ENCODE measurements at places on chromosomes 2 and 18.

- no peak for DNase-seq
Observed at GRCh38 chr2:83561592-83561991, 897.5 kb downstream of the SUCLG1 start.

- DNase-seq, result peak; percentile 73
Observed at GRCh38 chr18:376311-376710, 108.5 kb upstream of the THOC1 start.

- DNase-seq, result peak; percentile 26
Observed at GRCh38 chr2:18514526-18515461, 45.7 kb downstream of the RDH14 start.

DNA sequence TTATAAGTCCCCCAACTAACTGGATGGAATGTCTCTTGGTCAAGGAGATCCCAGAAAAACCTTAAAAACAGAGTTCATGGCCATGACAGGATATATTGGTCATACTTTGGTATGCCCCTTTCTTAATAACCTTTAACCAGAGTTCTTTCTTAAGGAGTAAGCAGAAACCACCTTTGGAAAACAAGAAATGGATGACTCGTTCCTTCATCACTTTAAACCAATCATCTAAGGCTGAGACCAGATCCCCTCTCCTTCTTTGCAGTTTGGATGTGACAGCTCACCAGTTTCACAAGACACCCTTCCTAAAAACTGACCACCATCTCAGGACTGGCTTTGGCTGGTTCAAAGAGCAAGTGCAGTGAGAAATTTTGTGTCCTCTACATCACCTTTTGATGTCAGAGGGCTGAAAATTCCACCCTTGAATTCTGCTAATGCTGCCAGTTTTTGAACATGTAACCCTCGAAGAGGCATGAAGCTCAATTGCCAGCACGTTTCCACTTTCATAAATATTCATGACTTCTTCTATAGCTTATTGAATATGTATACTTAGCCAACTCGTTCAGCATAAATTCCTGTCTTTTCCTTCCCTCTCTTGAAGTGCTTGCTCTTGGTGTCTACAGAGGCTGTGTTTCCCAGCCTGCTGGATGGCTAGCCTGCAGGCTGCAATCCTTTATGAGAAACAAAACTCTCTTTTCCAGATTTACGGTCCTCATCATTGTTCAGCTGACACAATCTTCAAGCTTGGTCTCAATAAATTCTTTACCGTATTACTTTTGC lies 1323.5 kb upstream of the TMEFF2 start:
- DNase-seq, result peak; percentile 87

DNA sequence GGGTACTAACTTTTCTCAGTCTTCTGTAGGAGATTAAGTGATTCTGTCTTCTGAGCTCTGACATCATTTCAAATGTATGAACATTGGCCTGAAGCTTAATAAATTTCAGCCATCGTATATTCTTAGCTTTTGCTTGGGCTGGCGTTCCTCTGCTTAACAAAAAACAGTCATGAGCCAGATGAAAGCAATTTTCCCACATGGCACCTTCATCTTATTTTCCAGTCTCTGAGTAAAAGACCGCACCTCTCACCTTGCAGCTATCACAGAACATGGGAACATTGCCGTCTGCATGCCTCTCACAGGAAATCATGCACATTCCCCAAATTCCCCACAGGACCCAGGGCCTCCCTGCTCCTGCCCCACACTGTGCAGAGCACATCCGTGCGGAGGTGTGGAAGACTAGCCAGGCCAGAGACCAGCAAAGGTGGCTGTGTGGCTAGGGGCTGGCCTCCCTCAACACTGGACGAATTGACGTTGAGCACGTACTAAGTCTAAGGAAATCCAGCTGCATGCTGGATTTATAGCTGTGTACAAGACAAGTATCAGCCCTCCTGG lies 531.8 kb upstream of the ID2 start:
- peak; percentile 44 for DNase-seq

- peak; percentile 38 for DNase-seq
Observed at GRCh38 chr2:96267159-96267971, 1.3 kb downstream of the CIAO1 start.

DNA sequence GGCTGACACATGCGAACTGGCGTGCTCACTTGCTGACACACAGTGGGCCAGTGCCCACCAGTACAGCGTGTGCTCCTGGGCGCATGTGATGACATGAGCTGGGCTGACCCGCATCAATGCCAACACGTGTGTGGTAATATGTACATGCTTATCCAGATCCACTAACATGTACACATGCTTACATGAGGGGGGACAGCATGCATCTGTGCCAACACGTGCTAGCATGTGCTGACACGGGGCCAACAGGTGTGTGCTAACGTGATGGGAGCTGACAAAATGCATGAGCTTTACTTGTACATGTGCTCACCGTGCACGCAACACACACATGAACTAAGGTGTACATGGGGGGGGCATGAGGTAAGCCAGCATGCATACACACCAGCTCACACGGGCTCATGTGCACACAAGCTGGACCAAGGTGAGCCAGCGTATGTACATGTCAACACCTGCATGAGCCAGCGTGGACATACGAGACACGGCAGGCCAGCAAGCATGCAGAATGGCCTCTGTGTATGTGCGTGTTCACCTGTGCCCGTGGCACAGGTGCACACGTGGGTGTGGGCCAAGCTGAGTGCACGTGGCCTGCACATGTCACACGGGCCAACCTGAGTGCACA lies 28.5 kb downstream of the GPC1 start:
- no peak for DNase-seq

Data from astrocyte of the spinal cord (primary cell).